ENCODE measurements at places on chromosomes 12 and 14.
A peak's percentile ranks its signal among the peaks of the same experiment; 100 is the strongest.

- DNase-seq: no peak
Observed at GRCh38 chr14:91352053-91352452, 65.6 kb downstream of the CCDC88C start.

- DNase-seq: no peak
Observed at GRCh38 chr12:20628226-20628787, 66.8 kb upstream of the SLCO1C1 start.

DNA sequence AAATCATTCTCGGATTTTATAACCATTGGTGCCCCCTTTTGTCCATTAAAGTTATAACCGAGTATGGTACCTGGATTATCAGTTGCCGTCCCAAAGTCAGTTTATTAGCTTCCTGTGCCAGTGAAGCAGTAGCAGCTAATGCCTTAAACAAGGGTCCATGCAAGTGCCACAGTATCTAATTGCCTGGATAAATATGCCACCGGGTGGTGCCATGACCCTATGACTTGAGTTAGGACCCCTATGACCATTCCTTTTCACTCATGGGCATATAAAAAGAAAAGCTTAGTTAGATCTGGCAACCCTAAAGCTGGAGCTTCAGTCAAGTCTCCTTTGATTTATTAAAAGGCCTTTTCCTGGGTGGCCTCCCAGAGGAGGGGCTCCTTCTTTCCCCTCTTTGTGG lies 1314.6 kb downstream of the TMEM121 start:
- no peak for DNase-seq

DNA sequence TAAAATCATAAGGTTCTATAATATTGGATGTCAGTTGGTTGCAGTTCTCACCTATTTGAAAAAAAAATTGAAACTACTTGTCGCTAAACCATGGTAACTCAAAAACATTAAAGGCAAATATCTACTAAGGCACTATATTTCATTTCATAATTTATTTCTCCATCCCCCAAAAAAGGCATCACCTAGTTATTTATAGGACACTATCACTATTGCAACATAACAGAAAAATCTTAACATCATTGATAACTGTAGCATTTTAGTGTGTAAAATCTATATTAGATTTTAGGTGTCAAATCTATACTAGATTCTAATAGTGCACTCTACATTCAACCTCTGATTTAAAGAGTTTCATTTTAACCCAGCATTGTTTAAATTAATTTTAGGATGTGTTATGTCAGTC lies 1.7 kb downstream of the SPTSSA start:
- DNase-seq: no peak

DNA sequence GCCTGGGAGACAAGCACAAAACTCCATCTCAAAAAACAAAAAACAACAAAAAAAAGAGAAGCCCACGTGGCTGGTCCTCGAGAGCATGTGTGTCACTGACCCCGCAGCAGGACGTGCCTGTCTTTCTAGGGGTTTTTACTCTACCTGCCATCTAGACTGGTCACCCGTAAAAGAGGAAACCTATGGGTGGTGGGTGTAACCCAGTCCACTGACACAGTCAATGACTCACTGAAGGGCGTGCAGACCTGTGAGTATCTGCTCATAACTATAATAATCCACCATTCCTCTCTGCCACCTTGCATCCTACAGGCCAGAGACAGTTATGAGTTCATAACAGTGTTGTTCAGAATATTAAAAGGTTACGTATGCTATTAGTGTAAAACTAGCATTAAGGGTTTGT lies 4.6 kb downstream of the GOLGA3 start:
- DNase-seq: no peak

DNA sequence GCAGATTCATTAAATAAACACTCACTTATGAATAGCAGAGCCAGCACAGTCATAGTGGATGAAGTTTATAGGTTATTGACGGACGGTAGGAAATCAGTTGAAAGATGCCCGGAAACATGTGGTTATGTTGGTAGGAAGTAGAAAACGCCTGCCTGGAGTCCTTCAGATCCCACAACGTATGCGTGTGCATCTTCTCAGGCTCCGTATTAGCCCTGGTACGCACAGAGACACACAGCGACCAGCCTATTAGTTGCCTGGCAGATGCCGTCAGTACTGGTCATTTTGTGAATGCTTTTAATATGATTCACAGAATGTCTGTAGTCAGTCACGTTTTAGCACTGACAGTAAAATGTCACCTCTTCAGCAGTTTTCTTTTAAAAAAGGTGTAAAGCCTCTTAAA lies 196.4 kb downstream of the RGS6 start:
- DNase-seq: no peak

GRCh38 chr14:102046337-102047278 lies 40.2 kb downstream of the HSP90AA1 start:
- peak; percentile 20 for DNase-seq

GRCh38 chr12:48854488-48854887 lies 2.5 kb upstream of the DDX23 start:
- no peak for DNase-seq

- DNase-seq: no peak
Observed at GRCh38 chr12:49253033-49253623, 11.8 kb upstream of the TUBA1C start.

DNA sequence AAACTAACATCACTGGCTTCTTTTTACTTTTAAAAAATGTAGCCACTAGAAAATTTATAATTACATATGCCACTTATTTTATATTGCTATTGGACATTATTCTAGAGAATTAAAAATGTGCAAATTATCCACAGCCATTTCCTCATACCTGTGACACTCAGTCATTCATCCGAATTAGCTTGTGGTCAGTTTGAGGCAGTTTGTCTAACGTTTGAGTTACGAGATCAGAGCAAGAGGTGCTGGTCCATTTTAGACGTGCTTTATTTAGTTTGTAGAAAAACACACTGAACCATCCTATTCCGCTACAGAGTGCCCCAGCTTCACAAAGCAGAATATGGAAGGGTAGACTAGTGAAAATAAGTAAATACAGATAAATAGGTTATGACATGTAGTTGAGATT lies 513.0 kb downstream of the NRXN3 start:
- DNase-seq: no peak

DNA sequence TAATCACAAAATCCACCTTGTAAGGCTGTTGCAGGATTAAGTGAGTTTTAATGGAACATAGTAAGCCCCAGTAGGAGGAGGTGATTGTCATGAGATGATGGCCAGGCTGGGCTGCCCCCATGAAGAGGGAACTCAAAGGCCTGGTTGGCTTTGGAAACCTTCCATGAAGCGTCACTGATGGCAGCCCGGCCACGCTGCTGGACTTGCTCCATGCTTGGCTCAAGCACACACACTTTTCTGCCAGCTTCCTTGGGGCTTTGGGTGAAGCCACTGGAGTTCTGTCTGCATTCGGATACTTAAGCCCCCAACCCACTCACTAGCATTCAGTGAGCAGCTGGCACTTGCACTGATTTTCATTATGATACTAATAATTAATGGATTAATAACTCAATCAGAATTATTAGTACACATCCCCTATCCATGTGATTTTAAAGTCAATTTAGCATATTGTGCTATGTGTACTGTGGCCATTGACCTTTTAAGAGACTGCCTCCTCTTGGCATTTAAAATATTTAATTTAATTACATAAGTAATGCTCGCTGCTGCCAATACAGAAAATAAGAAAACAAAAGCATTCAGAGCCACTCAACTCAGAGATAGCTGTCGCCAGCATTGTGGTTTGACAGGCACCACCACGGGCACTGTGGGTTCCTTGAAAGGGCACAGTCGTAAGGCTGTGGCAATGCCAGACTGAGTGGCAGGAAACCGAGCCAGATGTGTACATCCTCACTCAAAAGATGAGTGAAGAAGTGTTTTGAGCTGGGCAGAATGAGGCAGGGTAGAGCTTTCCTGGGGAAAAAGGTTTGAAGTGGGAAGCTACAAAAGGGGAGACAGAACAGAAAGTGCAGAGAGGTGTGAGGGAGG lies 15.9 kb downstream of the KRT85 start:
- DNase-seq: peak; percentile 47

GRCh38 chr12:84842406-84843013 lies 70.1 kb downstream of the SLC6A15 start:
- no peak for DNase-seq

GRCh38 chr12:131045705-131046460 lies 92.2 kb downstream of the ADGRD1 start:
- DNase-seq: no peak

DNA sequence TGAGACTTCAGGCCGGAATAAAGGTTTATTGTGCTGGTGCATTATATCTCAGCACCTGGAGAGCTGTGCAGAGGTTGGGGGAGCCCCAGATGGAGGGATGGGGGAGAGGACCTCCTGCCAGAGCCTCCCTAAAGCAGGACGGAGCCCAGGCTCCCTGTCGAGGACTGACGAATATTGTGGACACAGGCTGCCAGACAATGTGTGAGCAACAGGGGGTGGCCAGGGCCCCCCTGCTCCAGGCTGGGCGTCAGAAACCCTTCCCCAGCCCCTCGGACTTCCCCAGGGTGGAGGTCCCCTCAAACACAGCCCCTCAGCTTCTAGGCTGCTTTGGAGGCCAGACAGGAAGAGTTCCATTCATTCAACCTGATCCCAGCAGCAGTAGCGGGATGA lies 8.0 kb downstream of the TMEM119 start:
- DNase-seq: no peak

- DNase-seq: no peak
Observed at GRCh38 chr14:82661258-82661657, 1127.6 kb upstream of the SEL1L start.

GRCh38 chr14:72590577-72590976 lies 303.3 kb downstream of the DPF3 start:
- DNase-seq: peak; percentile 11

- DNase-seq: peak; percentile 17
Observed at GRCh38 chr14:92040431-92041051, 682 bp upstream of the TRIP11 start.

DNA sequence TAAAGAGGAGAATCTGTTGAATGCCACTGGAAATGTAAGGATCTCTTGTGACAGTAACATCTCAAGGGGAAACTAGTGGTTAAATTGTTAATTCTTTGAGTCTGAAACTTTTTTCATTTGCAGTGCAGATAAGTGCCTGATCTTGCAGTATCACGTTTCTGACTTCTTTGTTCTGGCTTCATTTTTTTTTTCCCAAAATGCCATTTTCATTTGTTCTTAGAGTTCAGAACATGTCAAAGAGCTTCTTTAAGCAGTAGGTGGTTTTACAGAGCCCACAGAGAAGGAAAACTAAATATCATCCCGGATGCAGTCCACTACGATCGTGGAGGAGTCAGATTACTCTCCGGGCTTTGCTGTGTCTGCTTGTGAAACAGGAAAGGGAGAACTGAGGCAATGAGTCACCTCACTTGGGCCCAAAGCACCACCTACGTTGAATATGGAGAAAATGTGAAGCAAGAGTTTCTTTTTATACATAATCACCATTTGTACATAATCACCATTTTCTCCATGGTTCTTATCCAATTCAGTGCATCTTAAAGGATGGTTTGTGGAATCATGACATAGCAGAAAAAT lies 43.9 kb downstream of the HMGA2 start:
- DNase-seq: no peak

- DNase-seq: no peak
Observed at GRCh38 chr12:53423597-53423996, at the start of gene AMHR2. TSS of gene AMHR2 (plus strand) at chr12:53423855. CDS start at chr12:53423935, 80 bp downstream.

DNA sequence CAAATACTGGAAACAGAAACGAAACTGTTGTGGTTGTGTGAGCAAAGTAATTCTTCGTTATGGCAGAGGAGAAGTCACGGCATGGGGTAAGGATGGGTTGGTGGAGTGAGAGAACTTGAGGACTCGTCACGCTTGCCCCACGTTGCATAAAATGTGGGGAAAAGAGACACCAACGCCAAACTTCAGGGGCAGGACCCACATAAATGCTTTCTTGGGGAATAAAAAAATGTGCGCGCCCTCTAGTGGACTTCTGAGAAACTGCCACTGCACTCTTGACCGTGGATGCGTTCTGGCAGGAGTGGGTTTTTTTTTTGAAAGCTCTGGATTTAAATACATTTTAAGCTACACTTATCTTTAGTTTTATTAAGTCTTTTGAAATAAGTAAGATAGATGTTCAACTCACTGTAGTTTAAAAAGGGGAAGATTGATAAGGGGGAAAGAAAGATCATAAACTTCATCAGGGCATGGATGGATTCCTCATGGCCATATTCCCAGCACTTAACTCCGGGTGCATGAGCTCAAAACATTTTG lies 4.1 kb upstream of the IGF1 start:
- peak; percentile 70 for DNase-seq

DNA sequence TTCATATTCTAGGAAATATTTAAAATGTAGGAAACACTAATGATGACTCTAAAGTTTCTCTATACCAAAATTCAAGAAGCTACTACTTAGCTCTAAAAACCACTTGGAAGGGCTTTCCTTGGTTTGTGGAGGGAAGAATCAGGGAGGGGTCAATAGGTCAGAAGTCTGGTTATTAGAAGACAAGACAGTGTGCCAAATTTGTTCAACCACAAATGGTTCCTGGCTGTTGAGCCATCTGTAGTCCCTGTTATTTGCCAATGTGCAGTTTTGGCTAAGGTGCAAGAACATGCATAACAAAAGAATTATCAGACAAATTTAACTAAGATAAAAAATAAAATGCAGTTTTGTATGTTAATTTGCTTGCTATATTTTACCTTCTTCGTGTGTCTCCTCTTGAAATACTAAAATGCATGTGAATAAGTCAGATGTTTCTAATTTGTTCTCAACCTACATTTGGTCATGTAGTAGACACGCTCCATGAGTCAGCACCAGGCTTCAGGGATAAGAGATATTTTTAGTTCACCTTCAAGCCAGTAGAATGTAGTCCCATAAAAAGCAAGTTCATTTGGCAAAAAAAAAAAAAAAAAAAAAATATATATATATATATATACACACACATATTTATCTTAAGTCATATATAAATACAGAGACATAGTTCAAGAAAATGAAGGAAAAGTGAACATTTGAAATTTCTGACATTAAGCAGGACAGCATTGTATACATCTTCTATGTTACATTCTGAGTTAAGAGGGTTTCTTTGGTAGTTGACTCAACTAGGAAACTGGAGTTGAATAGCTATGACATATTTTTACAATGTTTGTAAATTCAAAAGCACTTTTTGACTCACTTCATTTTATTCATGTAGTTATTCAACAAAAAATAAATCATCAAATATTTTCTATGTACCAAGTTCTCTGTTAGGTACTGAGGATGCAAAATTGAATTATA lies 123.3 kb downstream of the KCNC2 start:
- no peak for DNase-seq

GRCh38 chr12:62928632-62929031 lies 6.3 kb downstream of the PPM1H start:
- DNase-seq: no peak

DNA sequence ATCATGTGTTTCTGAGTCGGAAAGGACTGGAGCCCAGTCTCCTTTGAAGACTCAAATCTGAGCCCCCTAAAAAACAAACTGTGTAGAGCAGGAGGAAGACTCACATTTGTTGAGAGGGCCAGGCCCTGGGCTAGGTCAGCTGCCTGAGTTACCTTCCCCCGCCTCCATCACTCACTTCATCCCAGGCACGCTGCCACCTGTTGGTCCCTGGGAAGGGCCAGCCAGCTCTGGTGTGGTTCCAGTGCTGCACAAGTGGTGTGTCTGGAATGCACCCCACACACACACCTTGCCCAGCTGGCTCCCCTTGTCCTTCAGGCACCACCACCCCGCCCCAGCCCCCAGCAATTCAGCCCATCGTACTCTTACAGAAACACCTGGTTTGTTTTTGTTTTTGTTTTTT lies 9.0 kb downstream of the MVK start:
- DNase-seq: no peak
